ENCODE measurements at places on chromosomes 7 and 10.

DNA sequence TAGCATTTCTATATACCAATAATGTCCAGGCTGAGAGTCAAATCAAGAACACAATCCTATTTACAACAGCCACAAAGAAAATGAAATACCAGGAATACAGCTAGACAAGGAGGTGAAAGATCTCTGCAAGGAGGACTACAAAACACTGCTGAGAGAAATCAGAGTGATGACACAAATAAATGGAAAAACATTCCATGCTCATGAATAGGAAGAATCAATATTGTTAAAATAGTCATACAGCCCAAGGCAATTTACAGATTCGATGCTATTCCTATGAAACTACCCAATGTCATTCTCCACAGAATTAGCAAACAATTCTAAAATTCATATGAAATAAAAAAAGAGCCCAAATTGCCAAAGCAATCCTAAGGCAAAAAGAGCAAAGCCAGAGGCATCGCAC, 116.8 kb upstream of the ZNF32 start:
- DNase-seq: no peak

DNA sequence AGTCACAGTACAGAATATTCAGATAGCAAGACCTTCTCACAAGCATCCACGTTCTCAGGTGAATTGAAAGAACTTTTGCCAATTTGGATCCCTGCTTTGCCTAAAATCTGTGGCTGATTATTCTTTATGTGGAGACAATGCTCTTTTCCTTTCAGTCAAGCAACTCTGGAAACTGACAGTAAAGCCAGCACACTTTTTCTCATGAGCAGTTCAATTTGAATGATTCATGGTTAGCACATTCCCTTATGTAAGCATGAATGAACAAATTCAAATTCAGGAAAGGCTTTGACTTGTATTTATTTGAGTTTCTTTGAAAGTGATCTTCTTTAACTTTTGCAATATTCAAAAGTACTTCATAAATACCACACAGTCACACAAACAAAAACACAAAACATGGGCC, 57.6 kb downstream of the MEOX2 start:
- DNase-seq: no peak

GRCh38 chr10:104026762-104027161, 58.9 kb downstream of the COL17A1 start:
- no peak for DNase-seq

DNA sequence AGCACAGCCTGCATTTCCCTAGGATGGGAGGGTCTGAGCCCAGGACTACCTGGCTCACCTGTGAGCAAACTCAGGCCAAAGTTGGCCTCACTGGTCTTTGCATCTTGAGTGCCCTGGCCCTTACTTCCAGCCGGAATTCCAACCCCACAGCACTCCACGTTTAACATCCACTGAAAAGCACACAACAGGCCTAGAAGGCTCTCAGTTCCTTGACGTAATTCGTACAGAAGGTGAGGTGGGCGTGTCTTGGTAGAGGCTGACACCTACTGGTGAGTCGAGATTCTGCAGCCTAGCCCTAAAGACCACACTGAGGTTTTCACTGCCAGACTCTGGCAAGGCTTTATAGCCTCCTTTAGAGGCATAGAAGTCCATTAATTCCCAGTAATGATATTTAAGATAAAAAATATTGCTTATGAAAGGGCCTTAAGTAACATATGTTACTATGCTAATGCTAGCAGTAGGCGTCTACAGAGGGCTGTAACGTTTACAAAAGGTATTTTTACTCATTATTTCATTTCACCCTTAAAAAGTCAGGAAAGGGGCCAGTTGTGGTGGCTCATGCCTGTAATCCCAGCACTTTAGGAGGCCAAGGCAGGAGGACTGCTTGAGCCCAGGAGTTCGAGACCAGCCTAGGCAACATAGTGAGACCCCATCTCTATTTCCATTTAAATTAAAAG, 95.8 kb downstream of the HIP1 start:
- DNase-seq: peak; percentile 29

DNA sequence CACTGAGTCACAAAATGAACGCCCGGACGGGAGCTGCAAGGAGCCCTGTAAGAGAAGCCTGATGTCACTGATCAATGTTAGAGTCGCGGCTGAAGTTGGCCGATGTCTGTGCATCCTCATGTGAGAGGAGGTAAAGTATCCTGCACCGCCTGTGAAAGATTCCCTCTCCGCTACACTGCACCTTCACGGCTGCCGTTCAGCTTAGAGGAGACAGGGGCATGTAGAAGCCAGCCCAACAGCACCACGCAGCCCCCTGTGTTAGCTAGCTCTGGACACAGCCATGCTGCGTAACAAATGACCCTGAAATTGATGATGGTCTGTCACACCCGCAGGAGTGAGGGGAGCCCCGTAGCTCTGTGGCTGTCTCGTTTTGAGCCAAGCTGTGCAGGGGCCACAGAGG, 81.5 kb upstream of the DIP2C start:
- DNase-seq: no peak

GRCh38 chr7:45969940-45970339, 48.9 kb upstream of the IGFBP3 start:
- no peak for DNase-seq

- DNase-seq: no peak
Measured at GRCh38 chr10:36220151-36220550, 578.1 kb upstream of the FZD8 start.

DNA sequence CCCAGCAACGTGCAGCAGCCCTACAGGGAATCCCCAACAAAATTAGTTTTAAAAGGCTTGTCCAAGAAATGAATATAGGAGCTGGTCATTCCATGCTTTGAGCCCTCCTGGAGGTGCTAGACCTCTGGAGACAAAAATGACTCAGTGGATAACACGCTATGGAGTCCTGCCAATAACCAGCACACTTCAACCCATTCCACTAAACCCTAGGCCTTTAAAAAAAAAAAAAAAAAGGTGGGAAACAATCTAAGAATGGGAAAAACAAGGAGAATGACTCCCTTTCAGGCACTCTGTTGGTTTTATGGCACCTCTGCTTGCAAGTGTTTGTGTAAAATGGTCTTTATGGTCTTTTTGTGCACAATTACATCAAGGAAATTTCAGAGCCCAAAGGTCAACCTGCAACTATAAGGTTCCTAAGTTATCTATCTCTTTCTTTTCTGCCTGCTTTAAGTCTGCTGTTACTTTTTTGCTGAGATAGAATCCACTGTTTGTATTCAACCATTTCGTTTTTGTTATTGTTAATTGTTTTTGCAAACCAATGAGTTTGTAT, 21.3 kb downstream of the AVL9 start:
- DNase-seq: no peak

DNA sequence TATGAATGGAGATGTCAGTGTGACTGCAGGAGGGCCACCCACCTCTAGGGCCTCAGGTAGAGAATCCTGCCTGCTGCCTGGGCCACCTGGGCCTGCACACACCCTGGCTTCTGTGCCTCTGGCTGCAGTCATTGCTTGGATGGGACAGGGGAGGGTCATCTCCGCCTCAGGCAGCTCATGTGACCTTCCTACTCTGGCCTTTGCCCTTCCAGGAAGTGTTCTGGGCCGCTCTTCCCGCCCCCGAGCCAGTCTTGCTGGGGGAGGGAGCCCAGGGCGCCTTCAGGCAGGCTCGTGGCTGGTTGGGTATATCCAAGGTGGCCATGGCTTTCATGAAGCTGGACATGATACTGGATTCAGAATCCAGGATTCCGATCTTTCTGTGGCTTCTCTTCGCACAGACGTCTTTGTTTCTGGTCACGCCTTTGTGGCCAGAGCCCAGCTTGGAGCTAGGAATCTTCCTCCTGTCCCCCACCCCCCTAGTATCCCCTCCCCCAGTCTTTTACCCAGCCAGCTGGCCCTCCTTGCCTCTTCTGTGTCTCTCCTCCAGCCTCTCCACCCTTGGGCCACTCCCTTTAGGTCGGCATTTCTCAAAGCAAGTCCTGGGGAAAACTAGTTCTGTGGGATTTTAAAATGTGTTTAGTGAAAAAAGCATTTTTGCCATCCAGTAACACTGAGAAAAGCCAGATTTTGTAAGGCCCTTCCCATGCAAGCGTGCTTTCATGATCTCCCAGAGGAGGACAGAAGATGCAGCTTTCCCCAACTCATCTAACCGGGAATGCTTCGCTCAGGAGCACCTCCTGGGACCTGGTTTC, 119.6 kb downstream of the ZMIZ1 start:
- no peak for DNase-seq

GRCh38 chr10:28798428-28798955, 121.2 kb downstream of the BAMBI start:
- no peak for DNase-seq

GRCh38 chr10:128894641-128895040, 572.4 kb upstream of the MGMT start:
- DNase-seq: no peak

DNA sequence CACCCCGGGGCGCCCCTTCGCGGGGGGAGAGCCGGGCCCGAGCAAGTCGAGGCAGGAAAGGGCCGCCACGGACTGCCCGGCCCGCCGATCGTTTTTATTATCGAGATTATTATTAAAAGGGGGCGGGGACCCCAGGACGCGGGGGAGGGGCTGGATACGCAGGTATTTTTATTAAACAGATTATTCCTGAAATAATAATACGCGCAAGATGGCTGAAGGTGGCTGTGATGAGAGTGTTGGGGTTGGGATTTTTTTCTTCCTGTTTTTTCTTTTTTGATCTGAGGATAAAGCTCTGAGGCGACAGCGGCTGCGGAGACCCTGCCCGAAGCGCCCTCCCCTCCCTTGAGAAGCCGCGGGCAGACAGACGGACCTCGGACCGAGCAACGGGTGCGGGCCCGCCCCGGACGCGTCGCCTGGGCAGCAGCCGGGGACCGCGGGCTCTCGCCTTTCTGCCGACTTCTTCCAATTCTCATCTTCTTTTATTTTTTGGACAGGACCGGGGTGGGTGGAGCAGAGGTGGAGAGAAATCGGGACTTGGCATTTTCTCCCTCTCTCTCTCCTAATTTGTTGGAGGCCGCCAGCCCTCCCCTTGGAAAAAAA, 1.4 kb upstream of the TRIM8 start:
- no peak for DNase-seq

GRCh38 chr7:56028942-56029630, 22.2 kb downstream of the PSPH start:
- no peak for DNase-seq

DNA sequence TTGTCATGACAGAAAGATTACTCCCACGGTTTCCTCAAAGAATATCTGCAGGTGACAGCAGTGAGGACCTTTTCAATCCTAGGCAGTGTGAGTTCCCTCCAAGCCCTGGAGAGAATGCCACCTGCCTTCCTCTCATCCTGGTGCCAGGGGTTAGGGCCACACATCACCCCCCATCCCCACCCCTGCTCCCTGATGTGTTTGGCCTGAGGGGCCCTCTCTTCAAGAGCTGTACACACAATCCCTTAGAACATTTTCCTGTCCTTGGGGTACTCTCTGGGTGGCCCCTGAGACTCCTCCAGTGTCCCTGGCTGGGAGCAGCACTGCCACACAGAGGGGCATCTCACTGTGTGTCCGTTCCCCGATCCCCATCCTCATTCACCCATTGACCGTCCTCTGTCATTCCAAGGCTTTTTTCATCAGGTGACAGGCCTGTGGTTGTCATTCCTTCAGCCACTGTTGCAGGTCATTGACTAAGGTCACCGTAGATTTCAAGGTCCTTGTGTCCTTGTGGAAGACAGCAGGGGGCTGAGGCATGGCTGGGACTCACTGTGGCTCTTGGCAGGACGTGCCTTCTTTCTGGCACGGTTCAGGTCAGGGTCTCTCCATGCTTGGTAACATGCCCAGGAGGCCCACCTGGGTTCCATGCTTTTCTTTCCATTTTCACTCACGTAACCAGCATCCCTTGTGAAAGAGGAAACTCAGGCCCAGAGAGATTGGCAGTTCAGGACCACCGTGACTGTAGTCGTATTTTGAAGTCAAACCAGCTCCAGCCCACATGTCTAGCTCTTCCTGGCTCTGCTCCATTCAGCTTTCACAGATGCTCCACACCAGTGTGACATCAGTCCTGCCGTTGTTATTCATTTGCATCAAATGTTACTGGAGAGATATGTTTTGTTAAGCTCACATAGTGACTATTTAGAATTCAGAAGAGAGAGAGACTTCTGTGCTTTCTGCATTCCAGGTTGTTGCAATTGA, 26.8 kb upstream of the BTBD16 start:
- no peak for DNase-seq

DNA sequence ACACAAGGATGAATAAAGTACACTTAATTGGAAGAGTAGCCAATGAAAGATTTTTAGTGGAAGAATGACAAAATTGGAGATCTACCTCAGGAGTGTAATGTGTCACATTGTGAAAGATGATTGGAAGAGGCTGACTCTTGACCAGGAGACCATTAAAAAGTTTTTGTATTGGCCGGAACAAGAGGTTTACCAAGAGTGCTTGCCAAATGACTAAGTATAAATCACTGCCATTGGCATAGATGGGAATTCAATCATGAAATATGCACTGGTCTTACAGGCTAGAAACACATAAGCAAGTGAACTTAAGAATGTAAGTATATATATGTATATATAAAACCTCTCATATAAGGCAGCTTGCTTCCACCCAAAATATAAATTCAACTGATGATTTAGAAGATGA, 58.7 kb upstream of the TFEC start:
- DNase-seq: no peak
